GM13976 (cell line): ENCODE measurements at places on chromosomes 16 and 17.

- no peak for DNase-seq
These were observed at the start of gene SOX15 for GRCh38 chr17:7589891-7590691. Gene SOX15 (minus strand): TSS chr17:7590094. CDS start chr17:7589676, 418 bp downstream.

GRCh38 chr17:35486920-35487732, 38.6 kb upstream of the SLFN13 start:
- peak; percentile 90 for DNase-seq

- no peak for DNase-seq
These were observed 627.2 kb downstream of the TOX3 start for GRCh38 chr16:51919736-51920135.

- DNase-seq: peak; percentile 90
These were observed 3.2 kb downstream of the ZSCAN10 start for GRCh38 chr16:3095869-3096268.

- DNase-seq: no peak
These were observed 4.3 kb upstream of the ENGASE start for GRCh38 chr17:79070266-79070880.

DNA sequence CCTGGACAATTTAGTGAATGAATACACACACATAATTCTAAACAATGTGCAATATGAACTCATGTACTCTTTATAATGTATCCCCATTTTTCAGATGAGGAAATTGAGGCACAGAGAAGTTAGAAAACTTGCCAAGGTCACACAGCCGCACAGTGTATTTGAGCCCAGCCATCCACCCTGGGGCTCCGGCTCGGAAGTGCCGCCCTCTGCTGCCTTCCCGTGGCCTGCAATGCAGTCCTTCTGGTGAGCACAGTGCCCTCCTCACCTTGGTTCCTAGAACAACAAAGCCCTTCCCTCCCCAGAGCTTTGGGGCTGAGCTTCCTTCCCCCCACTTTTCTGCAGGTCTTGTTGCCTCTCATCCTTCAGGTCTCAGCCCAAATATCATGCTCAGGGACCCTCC, 63.7 kb downstream of the C16orf78 start:
- DNase-seq: no peak

DNA sequence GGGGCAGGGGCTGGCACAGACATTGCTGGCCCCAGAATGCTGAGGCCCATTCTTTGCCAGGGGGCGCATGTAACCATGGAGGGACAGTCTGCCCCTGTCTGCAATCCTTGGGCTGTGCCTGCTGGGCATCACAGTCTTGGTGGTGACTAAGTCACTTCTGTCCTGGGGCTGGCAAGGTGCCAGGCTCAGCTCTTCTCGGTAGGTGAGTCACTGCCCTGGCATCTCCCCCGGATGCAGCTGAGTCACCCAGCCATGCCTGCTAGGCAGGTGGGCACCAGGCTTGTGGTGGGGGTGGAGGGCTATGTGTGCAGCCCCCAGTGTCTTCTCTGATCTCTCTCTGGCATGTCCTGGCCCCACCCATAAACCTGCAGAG, 5.6 kb downstream of the RARA start:
- peak; percentile 11 for DNase-seq

DNA sequence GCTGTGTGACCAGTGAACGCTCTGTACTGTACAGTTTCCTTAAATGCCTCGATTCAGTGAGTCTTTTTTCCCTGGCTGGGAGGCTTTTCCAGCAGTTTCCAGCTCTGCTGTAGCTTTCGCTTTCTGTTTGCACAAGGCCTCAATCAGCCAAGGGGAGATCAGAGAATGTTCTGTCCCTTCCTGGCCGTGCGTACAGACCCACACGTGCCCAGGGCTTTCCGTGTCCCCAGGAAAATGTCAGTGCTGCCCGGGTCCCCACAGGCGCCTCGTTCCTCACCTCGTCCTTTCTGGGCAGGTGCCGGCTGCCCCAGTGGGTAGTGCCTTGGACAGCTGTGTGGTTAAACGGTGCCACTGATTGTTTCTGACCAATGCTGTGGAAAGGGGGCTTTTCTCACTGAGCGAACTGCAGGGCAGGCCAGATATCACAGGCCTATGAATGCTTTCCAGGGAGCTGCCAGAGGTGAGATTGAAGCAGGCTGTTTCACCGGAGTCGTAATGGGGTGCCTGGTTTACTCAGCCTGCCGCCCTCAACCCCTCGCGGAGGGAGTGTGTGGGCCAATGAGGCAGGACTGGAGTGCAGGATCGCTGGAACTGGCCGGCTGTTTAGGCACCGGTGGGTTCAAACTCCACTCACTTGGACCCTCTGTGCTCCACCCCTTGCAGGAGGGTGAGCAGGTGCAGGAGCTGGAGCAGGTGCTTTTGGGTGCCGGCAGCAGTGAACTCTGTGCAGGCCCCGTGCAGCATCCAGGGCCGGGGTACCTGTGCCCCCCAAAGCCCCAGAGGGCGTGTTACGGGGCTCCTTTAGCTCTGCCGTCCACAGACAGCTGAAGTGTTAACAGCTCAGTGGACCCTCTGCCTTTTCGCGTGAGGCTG, 44.4 kb downstream of the ZNF778 start:
- no peak for DNase-seq

DNA sequence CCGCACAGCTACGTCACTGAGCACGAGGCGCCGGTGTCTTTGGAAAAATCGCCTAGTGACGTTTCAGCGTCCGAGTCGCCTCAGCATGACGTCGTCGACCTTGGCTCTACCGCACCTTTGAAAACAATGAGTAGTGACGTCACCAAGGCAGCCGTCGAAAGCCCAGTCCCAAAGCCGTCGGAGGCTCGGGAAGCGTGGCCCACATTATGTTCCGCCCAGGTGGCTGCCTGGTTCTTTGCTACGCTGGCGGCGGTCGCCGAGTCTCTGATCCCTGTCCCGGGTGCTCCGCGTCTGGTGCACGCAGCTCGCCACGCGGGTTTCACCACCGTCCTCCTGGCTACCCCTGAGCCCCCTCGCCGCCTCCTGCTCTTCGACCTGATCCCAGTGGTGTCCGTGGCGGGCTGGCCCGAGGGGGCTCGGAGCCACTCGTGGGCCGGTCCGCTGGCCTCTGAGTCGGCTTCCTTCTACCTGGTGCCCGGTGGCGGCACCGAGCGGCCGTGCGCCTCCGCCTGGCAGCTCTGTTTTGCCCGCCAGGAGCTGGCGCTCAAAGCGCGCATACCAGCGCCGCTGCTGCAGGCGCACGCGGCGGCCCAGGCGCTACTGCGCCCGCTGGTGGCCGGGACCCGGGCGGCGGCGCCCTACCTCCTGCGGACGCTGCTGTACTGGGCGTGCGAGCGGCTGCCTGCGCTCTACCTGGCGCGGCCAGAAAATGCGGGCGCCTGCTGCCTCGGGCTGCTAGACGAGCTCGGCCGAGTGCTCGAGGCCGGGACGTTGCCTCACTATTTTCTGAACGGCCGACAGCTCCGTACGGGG, 1.5 kb downstream of the TMEM102 start:
- peak; percentile 78 for DNase-seq

DNA sequence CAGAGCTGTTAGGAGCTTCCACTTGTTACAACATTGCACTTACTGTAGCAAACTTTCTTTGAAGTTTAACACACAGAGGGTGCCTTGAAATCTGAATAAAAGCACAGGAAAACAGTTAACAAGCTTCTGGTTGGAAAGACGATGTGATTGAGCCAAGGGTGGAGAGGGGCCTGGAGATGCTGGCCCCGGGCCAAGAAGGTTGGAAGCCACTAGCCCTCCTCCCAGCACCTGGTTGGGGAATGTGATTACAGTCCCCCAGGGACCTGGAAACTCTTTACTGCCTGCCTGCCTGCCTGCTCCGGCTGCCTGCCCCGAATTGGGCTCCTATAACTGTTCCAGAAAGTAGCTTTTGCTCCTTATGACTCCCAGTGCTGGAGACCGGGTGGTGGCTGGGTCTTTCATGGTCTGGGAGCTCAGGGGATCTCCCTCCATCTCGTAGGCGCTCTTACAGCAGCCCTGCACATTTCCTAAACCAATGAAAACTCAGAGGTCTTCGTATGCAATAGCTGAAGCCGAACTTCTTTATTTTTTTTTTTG, 48.0 kb upstream of the ZFHX3 start:
- no peak for DNase-seq

DNA sequence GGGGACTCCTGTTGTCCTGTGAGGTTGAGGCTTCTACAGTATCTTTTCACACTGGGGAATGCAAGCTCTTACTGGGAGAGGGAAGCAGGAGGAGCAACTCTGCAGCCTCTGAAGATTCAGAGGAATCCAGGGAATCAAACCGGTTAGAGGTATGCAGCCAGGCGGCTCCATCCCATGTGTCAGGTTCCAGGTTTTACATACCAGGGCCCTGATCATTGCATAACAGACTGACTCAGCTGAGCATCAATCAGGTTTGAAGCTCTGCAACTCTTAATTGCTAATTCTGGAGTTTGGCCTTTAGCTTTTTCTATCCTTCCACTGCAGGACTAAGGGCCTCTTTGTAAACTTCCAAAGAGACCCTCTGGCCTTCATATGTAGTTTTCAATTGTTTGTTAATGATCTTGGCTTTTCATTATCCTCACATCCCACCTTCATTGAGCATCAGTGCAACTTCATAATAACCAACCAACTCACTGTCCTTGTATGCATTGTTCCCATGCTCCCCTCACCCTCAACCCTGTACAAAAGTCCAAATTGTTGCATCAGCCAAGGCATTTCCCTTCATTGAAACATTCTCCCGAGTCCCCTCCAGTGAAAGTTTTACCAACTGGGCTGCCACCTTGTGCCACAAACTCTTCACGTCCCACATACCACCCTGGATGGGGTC, 59.7 kb upstream of the DHX40 start:
- DNase-seq: no peak

GRCh38 chr17:9648521-9649110, 3.3 kb downstream of the USP43 start:
- DNase-seq: no peak

DNA sequence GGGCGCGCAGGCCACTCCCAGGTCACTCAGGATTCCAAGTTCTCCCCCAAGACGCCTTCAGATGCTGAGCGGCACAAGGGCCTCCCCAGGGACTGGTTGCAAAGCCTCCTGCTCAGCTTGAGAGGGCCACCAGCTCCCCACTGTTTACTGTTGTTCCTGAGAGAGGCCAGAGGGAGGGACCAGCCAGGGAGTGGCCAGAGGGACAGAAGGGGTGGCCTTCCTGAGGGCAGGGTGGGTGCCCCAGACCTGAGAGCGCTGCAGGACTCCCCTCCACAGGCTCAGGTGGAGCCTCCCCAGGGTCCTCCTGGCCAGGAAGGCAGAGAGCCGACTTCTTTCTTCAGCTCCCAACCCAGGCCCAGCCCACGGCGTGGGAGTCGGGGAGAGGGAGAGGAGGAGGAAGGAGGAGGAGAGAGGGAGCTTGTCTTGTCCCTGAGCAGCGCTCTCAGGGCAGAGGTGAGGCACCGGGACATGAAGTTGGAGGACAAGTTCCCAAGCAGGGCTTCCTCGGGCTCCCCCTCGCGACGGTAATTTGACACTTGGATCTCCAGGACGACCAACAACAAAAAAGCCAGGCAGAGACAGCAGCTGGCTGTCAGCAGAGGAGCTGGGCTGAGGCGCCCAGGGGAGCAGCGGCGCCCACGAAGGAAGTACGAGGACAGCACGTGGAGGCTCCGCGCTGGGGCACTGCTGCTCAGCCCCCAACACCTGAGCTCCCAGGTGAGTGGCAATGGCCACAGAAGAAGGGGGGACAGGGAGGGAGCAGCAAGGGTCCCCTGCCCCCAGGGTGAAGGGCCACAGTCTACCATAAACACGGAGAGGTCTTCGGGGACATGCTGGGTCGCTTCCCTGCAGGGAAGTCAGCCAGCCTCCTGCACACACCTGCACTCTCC, 497 bp downstream of the SMIM5 start:
- peak; percentile 89 for DNase-seq

GRCh38 chr16:73616166-73616753, 568.3 kb upstream of the ZFHX3 start:
- no peak for DNase-seq

DNA sequence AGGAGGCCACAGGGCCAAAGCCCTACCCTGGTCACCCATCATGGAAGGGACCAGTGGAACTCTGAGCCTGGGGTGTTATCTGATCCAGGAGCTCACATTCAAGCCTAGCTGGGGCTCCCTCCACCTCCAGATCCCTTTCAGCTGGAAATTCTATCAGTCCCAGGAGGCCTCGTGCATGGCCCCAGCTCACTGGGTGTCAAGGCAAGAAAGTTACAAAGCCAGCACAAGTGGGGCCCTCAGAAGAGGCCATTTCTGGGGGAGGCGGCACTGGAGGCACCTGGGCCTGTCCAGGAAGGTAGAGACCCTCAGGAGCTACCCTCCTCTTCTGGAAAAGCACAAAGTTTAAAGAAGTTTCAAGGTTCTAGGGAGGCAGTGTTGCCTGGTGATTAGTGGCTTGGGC, 4.8 kb downstream of the CA7 start:
- DNase-seq: no peak

DNA sequence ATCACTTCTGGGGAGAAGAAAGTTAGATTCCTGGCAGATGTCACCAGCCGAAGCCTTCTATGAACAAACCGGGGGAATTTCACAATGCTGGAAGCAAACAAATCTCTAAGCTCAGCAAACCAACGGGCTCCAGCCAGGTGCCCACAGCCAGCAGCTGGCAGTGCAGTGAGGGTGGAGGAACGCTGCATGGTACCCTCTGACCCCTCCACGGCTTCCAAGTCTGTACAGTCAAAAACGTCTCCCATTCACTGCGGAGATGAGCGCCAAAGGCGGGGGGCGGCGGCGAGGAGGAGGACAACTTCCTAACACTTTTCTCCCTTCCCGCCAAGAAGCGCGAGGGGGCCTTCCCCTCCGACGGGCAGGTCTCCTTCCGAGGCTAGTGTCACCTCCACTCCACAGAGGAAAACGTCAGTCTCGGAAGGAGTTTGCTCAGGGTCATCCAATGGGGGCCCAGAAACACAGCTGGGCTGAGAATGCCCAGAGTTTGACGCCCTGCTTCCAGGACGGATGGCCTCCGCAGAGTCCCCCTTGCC, 924 bp downstream of the ZNF598 start:
- DNase-seq: no peak

DNA sequence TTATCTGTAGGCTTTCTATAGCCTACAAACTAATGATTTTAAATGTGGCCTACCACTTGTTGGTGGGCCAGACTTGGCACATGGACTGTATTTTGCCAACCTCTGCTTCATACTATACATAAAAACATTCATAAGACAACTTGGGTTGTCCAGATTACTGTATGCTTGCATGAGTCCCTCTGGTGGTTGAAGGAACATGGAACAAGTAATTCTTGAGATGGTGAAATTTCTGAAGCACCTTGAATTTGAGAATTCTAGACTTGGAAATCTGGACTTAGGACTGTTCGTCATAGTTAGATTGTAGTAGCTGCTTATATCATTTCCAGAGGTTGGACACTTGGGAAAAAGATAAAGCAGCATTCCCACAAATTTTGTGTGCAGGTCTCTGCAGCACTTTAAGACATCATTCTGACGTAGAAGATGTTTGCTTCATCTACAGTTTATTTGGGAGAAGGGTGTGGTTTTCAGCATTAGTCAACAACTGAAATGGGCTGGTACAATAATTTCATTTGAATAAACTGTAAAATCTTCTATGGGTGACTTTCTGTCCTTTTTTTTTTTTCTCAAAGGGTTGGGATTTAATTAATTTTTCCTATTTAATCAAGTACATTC, 31.2 kb downstream of the NFATC3 start:
- peak; percentile 46 for DNase-seq
